ENCODE measurements at places on chromosomes 7 and 10. TPM values are rescaled to one million over a fixed set of nuclear protein-coding genes. Genes with fewer than 3 reads are reported as not detected.

SLC25A40 gene
- 5.7 TPM for polyA plus RNA-seq

BTBD16 gene
- not detected for polyA plus RNA-seq

DNA sequence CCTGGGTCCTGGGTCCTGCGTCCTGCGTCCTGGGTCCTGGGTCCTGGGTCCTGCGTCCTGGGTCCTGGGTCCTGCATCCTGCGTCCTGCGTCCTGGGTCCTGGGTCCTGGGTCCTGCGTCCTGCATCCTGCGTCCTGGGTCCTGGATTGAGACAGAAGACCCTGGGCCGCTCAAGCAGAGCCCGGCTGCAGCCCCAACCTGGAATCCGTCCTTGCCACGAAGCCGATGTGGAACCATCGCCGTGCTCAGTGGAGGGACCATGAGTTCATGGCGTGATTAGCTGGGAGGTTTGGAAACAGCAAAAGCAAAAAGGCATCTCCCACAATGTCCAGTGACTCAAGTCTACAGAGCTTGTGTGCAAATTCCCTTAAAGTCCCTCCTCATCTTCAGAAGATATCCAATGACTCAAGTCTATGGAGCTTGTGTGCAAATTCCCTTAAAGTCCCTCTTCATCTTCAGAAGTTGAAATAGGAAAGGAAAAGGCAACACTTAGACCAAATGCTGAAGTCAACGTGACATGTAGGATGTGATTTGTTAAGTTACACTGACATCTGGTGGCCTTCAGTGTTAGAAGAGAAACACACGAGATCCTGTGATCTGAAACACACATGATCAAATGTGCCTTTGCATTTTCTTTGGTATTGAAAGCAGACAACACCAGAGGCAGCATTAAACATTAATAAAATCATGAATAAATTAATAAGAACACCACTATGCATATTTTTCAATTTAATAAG lies 179.9 kb downstream of the PTPRN2 start:
- DNase-seq = no peak

DNA sequence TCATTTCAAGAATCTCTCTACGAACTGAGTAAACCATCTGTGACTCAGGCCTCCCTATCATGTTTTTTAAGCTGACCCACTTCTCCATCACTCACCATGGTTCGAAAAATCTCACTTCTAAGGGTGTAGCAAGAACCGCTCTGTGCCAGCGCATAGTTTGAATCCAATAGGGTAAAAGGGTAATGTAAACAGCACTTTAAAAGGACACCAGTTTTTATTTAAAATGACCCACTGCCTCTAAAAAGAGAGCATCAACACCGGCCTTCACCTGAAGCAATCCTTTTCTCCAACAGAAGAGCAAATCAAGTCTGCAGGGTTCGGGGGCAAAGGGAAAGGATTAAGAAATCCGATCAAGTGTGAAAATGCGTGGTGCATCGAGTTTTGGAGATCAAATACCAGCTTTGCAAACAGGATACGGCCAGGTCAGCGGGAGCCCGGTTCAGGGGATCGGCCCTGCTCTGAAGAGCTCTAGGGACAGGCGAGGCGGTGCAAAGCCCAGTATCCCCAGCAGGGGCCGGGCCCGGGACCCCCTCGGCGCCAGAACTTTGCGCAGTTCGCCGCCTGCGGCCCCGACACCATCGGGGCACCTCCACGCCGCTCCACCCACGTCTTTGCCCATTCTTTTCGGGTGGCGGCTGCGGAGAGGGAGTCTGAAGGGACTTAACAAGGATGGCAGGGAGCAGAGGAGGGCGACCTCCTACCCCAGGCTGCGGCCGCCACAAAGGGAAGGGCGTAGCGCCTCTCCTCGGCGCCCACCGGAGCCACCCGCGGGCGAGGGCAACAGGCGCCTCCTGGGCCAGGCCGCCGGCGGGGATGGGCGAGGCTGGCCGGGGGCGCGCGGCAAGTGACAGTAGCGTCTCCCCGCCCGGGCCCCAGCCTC lies 842 bp downstream of the NMT2 start:
- peak; percentile 47 for DNase-seq

GRCh38 chr7:134278502-134279153 lies 38.1 kb downstream of the SLC35B4 start:
- no peak for DNase-seq

NFE2L3 gene
- polyA plus RNA-seq = 0.72 TPM

DNA sequence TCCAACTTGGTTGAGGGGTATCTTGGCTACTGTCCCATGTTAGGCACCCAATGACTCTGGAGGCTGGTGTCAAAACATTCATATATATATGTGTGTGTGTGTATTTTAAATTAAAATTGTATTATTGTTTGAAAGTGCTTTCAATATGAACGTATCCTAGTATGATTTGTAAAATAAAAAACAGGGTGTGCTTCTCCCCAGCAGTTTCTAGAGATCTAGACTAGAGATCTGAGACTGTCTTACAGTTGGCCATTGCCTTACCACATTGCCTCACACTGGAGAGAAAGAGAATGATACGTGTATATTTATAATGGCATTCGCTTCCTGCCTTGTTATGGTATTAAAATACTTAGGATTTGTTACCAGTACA lies 1.2 kb downstream of the BAG3 start:
- DNase-seq = no peak

TAS2R3 gene
- polyA plus RNA-seq = not detected

- DNase-seq = peak; percentile 32
Measured at GRCh38 chr10:35639728-35640401, 2.2 kb downstream of the FZD8 start.

Data from psoas muscle (tissue), 8 donors.